ENCODE measurements at places on chromosomes 1 and 21.

DNA sequence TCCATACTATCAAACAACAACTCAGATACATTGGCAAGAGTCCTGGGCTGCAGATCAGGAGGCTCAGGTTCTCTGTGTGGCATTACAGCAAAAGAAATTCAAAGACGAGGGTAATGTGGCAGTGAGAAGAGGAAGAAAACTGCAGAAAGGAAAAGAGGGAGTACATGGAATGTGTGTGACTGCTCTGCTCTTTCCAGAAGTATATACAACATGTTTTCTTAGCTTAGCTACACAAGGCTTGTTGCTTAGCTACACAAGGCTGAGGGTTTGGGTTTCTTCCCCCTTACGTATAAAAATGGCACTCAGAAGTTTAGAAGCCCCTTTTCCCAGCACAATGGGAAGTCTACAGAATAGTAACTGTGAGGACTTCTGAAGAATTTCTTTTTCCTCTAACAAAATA is 86.0 kb downstream of the PRRX1 start:
- DNase-seq: no peak

- DNase-seq: peak; percentile 64
Observed at GRCh38 chr1:44024903-44025525, 6.2 kb downstream of the SLC6A9 start.

DNA sequence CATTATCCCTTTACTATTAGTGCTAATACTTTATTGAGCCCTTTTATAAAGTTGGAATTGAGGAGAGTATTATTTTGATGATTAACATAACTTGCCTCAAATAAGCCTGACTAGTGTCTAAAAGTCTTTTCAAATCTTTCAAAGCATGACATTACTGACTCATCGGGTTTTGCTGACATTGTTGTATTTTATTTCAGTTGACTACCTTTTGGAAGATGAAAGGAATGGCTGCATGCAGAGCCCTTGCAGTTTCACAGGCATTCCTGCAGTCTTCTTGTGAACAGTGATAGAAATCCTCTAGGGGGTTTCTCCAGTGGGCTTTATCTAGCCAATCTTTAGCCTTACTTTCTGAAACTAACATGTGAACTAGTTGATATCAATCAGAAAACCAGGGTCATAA is 43.0 kb upstream of the TMEM61 start:
- DNase-seq: peak; percentile 52

GRCh38 chr1:50135716-50136115 is 27.0 kb downstream of the ELAVL4 start:
- DNase-seq: no peak

- no peak for DNase-seq
Observed at GRCh38 chr1:19690342-19690741, 25.7 kb downstream of the HTR6 start.

- no peak for DNase-seq
Observed at GRCh38 chr21:21818898-21819297, 820.7 kb downstream of the NCAM2 start.

All from astrocyte of the spinal cord (primary cell).